ENCODE measurements at places on chromosomes 1 and 21.

GRCh38 chr1:29513357-29513756 lies 277.0 kb downstream of the PTPRU start:
- DNase-seq = no peak

GRCh38 chr1:227298512-227299240 lies 19.6 kb downstream of the CDC42BPA start:
- no peak for DNase-seq

- no peak for DNase-seq
These were observed 11.9 kb downstream of the KIF21B start for GRCh38 chr1:201011616-201012015.

DNA sequence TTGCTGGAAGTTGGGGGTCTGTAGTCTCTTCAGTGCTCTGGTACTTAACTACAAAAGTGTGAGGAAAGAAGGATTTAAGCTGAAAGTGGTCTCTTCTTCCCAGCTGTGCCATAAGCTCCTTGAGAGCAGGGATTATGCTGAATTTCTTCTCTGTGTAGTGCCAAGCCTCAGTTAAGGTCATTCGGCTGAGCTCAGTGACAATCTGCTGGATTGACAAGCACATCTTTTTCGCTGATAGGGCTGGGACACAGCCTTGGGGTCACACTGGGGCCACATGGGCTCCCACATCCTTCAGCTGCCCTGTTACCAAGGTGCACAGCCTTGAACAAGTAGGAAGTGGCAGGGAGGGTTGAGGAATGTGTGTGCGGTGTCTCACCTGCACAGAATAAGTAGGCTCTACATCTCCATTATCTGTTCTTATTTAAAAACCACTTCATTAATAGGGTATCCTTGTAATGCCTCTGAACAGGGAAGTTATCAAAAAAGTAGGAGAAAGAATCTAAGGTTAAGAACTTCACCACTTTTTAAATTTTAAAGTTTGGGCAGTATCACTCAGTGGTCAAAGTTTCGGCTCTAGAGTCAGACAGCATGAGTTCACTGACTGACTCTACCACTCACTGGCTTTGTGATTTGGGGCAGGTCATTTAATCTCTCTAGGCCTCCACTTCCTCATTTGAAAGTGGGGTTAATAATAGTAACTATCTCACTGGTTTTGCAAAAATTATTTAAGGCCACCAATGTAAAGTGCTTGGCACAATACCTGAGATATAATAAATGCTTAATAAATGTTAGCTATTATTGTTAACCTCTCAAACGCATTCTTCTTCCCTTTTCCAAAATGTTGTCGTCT lies 10.3 kb downstream of the ZBTB40 start:
- DNase-seq = no peak

- no peak for DNase-seq
These were observed 127.3 kb upstream of the POU3F1 start for GRCh38 chr1:38173848-38174247.

GRCh38 chr1:18410407-18410806 lies 70.3 kb upstream of the KLHDC7A start:
- DNase-seq = no peak

DNA sequence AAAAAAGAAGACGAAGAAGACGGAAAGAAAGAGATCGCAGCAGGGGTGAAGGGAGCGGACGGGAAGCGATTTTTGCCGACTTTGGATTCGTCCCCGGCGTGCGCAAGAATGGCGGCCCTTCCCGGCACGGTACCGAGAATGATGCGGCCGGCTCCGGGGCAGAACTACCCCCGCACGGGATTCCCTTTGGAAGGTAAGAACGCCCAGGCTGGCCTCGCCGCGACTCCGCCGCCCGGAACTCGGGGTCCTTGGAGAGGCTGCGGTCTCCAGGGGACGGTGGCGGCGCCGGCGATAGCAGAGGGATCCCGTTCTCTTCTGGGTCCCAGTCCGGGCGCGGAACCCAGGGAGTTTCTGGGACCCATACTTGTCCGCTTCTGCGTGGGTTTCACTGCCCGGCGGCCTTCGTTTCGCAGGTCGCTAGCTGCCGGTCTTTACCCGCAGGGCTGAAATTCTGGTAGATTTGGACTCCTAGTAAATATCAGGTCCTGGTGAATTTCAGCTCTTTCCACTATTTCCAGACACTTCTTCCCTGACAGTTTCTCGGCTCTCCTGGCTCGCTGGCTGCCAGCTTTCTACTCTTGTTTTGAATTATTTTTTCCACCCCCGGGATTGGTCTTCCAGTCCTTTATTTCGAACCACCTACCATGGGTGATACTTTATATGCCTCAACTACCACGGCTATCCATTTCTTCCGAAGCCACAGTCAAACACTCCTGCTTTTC lies 1.0 kb downstream of the PAX7 start:
- no peak for DNase-seq

DNA sequence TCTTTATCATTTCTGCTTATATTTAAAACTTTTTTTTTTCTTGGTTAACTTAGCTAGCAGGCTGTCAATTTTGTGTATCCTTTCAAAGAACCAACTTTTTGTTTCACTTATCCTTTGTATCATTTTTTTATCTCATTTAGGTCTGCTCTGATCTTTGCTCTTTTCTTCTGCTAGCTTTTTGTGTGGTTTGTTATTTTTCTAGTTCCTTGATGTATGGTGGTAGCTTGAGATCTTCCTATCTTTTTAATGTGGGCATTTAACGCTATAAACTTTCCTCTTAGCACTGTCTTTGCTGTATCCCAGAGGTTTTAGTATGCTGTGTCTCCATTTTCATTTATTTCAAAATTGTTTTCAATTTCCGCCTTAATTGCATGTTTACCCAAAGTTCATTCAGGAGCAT lies 36.5 kb downstream of the FOXJ3 start:
- no peak for DNase-seq
